ENCODE measurements at places on chromosomes 1 and 21.

DNA sequence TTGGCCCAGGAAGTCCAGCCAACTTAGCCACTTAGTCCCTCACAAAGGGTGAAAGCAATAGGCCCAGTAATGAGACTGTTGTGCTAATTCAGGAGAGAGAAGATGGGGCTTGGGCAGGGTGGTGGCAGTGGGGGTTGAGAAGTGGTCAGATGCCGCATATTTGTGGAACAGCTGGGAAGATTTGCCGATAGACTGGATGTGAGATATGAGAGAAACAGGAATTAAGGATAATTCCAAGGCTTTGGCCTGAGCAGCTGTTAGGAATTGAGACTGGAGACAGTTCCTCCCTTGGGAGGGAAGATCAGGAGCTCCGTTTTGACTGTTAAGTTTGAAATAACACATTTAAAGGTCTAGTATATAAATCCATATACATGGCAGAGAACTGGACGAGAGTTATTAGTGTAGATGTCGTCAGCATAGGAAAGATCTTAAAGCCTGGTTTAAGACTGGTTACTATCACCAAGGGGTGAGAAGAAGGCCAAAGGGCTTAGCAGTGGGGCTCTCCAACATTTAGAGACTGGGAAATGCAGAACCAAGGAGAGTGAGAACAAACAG, 323.7 kb upstream of the FAM78B start:
- no peak for DNase-seq

DNA sequence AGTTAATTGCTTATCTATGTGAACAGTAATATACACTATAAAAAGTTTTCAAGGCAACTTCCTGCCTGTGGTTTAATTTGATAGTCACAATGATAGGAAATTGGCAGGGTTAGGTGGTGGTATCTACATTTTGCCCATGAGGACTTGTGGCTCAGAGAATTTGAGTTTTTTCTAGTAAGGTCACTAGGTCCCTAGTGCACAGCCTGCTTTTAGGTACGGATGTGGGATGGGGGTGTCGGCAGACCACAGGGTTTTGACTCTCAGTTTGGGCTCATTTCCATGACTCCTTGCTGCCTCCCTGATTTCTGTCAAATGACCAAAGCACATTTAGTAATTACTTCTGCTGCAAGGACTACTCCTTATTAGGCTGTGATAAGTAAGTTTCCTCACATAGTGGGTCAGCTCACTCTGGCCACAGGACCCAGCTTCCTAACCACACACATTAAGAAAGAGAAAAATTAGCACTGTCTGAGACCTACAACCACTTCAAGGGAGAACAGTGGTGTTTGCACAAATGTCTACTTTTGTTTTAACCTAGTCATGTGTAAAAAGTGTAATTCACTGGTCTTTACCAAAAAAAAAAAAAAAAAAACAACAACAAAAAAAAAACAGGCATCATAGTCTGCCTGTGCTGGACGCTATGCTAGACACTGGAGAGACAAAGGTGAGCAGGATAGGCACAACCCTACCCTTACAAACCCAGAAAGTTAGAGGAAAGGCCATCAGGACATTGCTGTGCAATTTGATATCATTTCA, 43.7 kb downstream of the MRPL39 start:
- DNase-seq: peak; percentile 74

GRCh38 chr1:230176326-230176725, 109.3 kb downstream of the GALNT2 start:
- no peak for DNase-seq

DNA sequence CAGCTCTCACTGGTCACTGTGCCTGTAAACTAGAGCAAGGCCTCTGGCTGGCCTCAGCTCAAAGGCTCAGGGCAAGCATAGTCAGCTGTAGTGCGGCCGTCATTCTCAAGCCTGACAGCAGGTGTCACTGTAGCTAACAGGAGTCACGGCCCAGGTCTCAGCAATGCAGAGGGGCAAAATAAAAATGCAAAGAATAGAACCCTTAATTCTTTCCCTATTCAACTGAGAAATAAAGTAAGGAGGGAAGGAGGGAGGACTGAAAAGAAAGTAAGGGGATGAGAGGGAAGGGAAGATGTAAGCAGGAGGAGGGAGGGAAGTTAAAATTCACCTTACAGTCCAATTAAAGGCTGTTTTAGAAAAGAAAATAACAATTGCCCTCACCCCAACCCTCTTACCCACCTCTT, 106.1 kb downstream of the KIAA0319L start:
- DNase-seq: peak; percentile 74

DNA sequence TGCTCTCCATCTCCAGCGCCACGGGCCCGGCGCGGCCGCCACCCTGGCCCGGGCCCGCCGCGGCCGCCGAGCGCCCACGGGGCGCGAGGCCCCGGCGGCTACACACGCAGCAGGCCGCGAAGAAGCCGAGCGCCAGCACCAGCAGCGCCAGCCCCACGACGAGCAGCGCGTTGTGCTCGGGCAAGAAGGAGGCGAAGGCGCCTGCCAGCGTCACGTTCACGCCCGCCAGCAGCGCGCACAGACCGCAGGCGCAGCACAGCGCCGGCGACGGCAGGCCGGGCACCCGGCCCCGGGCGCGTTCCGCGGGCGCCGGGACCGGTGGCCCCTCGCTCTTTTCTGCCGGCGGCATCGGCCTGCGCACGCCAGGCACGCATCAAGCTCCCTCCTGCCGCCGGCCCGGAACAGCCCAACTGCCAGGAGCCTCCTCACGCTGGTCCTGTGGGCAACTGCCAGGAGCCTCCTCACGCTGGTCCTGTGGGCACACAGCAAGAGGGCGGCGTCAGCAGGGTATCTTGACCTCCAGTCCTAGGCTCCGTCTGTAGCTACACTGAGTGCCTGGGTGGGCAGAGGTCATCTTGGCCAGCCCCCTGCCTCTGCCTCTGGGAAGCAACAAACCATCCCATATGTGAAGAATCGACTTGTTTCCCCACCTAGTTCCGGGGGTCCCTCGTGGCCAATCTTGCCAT, 18.1 kb downstream of the KNCN start:
- no peak for DNase-seq

DNA sequence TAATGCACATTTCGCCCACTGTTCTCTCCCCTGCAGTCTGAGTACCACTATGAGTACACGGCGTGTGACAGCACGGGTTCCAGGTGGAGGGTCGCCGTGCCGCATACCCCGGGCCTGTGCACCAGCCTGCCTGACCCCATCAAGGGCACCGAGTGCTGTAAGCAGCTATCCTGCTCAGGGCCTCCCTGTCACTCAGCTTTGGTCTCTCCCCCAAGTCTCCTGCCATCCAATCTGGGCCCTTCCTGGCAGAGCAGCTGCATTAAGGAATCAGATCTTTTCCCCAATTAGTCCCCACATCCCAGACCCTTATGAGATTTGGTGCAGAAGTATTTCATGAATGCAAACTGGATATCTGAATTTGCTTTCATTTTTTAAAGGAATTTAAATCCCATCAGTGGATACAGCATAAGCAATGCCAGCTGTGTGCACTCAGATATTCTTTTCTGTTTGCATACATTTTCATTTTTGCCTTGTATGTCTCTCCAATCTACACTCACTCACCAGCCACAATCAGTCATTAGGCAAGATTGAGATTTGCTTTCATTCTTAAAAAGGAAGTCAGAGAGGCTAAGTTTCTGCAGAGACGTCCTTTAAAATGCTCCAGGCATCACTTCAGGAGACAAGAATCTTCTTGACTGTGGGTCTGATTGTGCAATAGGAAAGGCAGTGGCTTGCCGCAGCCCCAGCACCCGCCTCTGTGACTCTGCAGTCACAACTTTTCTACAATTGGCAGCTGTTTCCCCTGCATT, 48.1 kb downstream of the ELAPOR1 start:
- peak; percentile 79 for DNase-seq

DNA sequence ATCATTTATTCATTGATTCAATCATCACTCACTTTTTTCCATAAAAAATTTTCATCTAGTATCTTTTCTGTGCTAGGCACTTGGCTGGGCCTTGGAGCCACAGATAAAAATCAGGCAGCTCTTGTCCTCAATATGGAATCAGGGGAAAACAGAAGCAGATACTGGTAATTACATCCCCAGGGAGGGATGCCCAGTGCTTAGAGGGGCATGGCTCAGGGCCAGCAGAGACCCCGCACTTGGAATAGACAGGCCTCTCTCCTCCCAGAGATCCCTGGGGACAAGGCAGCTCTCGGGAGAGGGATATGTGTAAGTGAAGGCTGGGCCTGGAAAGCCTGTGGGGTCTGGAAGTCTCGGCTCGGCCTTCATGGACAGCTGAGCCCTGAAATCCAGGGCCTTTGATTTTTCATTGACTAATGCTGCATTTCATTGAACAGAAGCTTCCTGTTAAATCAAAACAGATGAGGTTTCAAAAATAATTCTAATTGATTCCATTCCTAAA, 180.4 kb downstream of the FOXD2 start:
- DNase-seq: no peak

- DNase-seq: no peak
Measured at GRCh38 chr1:17377325-17377953, 5.4 kb downstream of the PADI6 start.

DNA sequence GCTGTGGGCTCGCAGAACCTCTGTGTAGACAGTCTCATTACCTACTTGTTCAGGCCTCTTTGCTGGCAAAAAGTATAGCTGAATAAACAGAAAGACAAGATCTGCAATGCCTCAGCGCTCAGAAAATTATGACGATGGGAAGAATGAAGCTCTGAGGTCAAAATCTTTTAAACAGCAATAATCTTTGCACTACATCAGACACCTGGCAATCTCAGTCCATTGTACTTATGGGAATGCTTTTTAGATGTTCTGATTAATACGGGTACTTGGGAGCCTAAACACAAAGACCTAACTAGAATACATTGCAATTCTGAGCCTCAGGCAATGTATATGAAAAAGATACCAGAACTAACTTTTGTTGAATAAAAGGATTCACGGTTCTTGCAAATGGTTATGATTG, 410.7 kb downstream of the SMYD3 start:
- DNase-seq: no peak

- DNase-seq: peak; percentile 13
Measured at GRCh38 chr1:36763771-36764170, 270.5 kb downstream of the GRIK3 start.

GRCh38 chr1:66370462-66370971, 163.4 kb upstream of the SGIP1 start:
- no peak for DNase-seq

DNA sequence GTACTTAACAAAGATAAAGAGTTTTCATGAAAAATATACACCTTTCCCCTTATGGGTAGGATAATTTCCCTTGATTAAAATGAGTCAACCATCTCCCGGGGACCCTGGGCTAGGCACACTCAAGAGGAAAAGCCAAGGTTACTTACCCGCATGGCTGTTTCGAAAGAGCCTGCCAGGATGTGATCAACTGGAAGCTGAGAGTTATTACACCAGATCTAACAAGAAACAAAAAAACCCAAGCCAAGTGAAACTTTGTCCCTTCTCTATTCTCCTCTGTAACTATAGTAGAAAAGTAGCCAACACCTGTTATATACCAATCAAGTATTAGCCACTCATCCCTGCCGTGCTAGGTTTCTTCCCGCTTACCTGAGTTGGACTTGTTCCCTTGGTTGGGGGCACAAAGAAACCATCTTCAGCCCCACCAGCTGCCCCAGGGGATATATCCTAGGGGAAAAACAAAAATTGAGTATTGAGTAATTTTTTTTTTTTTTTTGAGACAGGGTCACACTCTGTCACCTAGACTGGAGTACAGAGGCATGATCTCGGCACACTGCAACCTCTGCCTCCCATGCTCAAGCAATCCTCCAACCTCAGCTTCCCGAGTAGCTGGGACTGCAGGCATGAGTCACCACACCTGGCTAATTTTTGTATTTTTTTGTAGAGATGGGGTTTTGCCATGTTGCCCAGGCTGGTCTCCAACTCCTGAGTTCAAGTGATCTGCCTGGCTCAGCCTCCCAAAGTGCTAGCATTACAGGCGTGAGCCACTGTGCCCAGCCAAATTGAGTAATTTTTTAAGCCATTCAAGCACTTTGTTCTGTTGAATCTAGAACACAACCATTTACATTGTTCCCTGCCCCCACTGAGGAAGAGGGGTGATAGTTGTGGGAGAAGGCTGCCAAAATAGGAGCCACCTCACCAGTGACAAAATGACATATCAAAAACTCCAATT, 8.4 kb upstream of the PEX19 start:
- DNase-seq: no peak

GRCh38 chr1:203150511-203151297, 23.2 kb downstream of the ADORA1 start:
- no peak for DNase-seq

- DNase-seq: peak; percentile 15
Measured at GRCh38 chr1:178529364-178530036, 16.6 kb downstream of the TEX35 start.

DNA sequence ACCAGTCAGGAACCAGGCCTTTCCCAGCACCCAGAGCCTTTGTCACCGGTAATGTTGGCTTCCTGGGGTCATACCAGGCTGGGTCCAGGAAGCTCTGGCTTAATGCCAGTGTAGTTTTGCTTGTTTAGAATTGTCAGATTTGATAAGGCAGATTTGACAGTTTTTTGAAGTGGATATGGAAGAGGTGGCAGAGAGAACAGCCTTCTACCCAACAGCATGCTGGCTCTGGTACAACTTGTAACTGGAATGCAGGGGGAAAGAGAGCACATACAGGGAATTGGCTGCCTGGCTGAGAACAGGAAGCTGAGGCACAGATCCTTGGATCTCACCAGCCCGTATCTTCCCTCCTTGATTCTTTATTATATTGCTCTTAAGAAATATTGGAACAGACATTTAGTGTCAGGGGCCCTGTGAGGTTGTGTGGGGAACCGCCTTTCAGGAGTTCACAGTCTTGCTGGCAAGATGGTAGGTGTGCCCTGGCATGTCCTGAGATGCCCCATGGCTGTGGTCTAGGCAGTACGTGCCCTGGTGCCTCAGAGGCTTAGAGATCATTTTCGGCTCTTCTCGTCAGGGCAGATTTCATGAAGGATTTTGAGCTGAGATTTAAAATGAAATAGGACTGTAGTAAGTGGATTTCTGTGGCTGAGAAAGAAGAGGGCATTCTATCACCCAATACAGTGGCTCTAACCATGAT, 227.0 kb downstream of the PBX1 start:
- DNase-seq: no peak

GRCh38 chr1:160718210-160718609, 6.6 kb upstream of the CD48 start:
- no peak for DNase-seq

GRCh38 chr21:33027401-33028286, 1.9 kb downstream of the OLIG2 start:
- DNase-seq: no peak

- no peak for DNase-seq
Measured at GRCh38 chr1:95366498-95366897, 132.5 kb downstream of the RWDD3 start.

DNA sequence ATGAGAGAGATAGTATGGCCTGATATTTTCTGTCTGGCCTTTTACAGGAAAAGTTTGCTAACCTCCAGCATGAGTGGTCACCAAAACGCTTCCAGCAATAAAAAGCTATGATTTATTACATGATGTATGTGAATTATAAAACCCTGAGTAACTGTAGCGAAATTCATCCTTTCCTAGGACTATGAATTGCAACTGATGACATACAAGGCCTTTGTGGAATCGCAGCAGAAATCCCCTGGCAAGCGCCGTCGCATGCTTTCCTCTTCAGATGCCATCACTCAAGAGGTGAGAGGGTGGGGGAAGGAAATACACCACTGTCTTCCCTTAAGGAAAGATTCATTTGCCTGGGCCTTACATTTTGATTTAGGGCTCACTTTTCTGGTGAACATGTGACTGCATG, 117.9 kb downstream of the MACF1 start:
- DNase-seq: no peak

GRCh38 chr1:198297281-198297680, 140.5 kb downstream of the NEK7 start:
- no peak for DNase-seq

Data from natural killer cell treated with Interleukin-12 subunit alpha and Interleukin-12 subunit beta and Interleukin-15 and Interleukin-18, amount 100 ng/mL, for 72 hours (primary cell).